ENCODE measurements at places on chromosomes 6 and 20.

- no peak for DNase-seq
These were observed at the start of gene LAMP5 for GRCh38 chr20:9514461-9515213. LAMP5 (plus strand) TSS chr20:9514590; CDS start chr20:9514853, 263 bp downstream.

- DNase-seq: no peak
These were observed 133.2 kb downstream of the NFATC2 start for GRCh38 chr20:51409192-51409880.

- no peak for DNase-seq
These were observed 48.5 kb downstream of the CFAP61 start for GRCh38 chr20:20100881-20101280.

DNA sequence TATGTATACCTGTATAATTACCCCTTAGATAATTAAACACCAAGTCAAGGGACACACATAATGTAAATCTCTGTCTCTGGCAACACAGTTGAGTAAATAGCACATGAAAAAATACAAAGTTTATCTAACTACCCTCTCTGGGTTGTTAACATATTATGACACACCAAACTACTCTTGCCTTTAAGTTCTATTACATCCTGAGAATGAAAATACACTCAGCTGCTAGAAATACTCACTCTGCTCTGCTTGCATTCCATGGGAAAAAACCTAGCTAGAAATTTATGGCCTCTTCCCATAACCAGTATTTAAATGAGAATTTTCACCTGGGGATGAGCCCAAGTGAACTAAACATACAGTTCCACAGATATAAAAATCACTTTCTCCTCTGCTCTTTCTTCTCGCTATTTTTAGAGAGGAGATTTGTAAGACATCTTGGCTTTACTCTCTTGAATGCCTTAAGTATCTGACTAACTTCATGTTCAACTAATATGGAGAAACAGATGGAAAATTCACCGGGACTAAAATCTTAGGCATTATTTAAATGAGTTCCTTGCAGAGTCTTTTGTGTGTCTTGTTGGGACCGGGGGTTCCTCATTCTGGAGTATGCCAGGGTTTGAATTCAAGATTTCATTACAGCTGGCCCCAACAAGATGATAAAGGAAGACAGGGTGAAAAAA, 140.9 kb downstream of the GJA10 start:
- DNase-seq: no peak

DNA sequence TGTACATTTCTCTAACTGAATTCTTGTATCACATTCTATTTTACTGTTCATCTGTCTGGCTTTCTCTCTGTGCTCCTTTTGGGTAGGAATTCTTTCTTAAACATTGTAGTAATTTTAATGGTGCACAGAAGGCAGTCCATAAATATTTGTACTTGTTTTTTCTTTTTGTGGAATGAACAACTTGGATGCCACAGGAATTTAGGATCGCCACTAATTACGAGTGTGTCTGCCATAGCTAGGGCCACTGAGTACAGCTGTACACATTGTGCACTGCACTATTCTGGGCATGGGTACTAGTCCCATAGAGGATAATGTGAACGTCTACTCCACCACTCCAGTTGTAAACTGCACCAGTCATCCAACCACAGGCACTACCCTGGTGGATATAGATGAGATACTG, 39.3 kb upstream of the TMEM200A start:
- DNase-seq: no peak

DNA sequence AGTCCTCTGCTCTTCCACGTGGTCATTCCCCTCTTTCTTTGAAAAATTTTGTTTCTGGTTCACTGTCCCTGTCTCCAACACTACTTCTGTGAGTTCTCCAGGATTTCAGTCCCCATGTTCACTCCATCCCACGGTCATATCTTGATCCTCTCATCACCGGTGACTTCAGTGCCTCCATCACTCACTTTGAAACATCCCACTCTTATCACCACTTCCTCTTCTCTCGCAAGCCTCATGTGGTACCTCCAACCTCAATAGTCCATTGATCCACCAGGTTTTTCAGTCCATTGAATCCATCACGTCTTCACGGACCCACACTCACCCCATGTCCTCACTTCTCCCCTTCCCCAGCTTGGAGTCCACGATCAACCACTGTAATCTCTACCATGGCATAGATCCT, 64.8 kb downstream of the CARMIL1 start:
- DNase-seq: no peak

DNA sequence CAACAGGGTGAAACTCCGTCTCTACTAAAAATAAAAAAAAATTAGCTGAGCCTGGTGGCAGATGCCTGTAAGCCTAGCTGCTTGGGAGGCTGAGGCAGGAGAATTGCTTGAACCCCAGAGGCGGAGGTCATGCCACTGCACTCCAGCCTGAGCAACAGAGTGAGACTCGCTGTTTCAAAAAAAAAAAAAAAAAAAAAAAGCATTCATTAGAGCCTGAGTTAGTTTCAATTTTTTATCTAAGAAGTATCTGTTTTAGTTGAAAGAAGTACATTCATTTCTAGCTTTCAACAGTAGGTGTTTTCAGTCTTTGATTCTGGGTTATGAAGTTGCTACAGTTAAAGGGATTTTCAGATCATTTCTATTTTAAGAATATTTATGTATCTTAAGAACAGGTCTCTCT, 42.2 kb downstream of the ZNF292 start:
- peak; percentile 33 for DNase-seq

DNA sequence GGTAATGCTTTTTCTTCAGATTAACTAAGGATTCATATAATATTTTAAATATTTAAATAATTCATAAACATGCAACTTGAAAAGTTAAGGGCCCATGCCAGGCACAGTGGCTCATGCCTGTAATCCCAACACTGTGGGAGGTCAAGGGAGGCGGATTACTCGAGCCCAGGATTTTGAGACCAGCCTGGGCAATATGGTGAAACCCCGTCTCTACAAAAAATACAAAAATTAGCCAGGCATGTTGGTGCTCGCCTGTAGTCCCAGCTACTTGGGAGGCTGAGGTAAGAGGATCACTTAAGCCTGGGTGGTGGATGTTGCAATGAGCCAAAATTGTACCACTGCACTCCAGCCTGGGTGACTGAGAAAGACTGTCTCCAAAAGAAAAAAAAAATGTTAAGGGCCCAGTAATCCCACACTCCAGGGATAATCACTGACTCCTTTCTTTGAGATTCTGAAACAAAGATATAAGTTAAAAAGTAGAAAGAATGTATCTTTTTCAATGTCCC, 7.9 kb upstream of the RIN2 start:
- no peak for DNase-seq

DNA sequence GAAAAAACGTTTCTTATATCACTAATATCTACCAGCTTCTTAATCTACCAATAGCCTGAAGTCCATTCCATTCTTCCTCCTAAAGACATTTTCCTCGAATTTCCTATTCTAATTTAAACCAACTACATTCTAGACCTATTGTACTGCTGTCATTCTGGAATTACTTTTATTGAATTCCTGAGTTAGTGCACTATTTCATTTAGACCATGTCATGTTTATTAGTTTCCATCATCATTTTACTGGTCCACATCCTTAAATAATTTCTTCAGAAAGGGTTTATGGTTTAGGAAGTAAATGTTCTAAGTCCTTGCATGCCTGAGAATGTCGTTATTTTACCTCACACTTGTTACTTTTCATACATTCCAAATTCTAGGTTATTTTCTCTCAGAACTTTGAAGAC, 13.2 kb downstream of the LCA5 start:
- no peak for DNase-seq

DNA sequence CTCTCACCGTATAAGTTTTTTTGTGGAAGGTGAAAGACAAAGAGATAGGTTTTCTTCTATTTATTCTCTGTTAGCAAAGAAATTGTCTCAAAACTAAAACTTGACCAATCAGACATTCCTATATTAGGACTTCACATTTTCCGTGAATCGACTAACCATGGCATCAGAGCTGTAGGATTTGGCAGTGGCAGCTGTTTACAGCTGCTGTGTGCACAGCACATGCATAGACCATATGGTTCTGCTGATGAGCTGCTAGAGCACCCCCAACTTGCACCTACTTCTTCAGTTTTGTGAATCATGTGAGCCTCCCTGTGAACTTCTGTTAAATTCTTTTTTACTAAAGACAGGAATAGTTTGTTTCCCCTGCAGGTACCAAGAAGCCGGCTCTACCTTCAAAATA, 157.9 kb downstream of the RFX6 start:
- DNase-seq: no peak

DNA sequence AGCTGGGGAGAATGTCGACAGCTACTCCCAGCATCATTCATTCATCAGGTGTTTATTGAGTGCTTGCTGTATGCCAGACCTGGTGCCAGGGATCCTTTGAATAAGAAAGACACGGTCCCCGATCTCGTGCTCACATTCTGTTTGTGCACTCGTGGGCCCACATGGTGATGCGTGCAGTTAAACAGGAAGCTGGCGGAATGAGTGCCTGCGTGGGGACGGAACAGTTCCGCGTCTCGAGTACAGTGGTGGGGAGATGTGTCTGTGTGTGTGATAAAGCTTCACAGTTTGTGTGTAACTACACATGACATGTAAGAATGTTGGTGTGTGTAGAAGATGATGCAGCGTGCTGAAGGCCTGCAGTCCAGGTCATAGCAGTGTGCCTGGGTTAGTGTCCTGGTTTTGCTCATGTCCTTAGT, 6.5 kb downstream of the RBM38 start:
- DNase-seq: peak; percentile 59

DNA sequence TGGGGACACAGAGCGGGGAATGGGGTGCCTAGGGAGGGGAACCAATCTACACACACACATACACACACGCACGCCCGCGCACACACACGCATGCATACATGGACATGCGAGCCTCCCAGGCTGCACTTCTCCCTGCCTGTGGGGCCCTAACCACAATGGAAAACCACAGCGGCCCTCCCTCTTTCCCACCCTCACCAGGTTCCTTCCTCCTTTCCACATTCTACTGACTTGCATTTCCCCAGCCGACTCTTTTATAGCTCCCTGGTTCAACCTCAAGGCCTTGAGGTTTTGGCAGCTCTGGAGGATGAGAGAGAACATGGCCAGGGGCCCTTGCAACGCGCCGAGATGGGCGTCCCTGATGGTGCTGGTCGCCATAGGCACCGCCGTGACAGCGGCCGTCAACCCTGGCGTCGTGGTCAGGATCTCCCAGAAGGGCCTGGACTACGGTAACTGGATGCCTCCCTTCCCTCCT, at the start of gene BPI:
BPI (plus strand) TSS at position 249 of the 472 bp plus-strand sequence; CDS start at position 317, 68 bp downstream.
- DNase-seq: no peak

GRCh38 chr6:143965503-143966171, 42.4 kb downstream of the PLAGL1 start:
- DNase-seq: no peak

- peak; percentile 78 for DNase-seq
These were observed 27.6 kb upstream of the SRF start for GRCh38 chr6:43143235-43144128.

DNA sequence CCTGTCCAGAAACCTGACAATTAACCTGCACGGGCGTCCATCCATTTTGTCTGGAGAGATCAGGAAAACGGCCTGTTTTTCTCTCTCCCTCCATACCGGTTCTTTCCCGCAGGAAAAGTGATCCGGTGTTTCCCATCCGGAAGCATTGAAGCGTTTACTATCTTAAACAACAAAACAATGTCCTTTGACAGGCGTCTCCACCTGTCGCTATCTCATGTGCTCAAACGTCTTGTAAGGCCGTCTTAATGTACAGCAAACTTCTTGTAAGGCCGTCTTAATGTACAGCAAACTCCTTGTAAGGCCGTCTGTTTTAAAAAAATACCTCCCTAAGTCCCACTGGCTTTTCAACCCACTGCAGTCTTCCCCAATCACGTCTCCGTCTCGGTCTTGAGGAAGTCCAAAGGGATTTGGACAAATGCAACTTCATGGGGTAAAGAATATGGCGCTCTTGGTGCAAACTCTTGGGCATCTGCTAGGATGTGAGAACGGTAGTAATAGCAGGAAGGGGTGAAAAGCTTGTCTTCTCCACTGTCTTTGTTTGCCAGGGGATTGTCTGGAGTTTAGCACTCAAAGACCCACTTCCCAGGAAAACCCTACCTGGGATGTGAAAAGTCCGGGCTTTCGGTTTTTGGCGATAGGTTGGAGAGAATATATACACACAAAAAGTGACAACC, 29.9 kb upstream of the TRIM27 start:
- DNase-seq: no peak

GRCh38 chr6:52547647-52548352, 29.1 kb downstream of the TRAM2 start:
- no peak for DNase-seq

GRCh38 chr6:80527552-80528052, 421.1 kb downstream of the BCKDHB start:
- DNase-seq: no peak

DNA sequence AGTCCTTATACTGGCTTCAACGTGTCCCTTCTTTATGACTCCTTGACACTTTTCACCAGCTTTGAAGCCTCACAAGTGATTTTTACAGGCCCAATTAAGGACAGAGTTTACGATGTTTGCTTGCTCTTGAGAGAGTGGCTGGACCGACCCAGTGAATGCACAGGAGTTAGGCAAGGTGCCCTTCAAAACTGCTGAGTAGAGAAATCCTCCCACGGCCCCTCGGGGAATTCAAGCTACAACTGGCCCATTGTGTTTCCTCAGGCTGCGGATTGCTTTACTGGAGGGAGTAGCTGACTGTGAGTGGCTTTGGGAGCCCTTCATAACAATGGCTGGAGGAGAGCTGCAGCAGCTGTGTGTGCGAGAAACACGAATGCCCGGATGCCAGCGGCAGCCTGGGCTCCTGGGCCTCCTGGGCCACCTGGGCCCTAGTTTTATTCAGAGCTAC, 50.0 kb downstream of the SGK1 start:
- DNase-seq: no peak

- no peak for DNase-seq
These were observed 63.7 kb upstream of the CBLN4 start for GRCh38 chr20:56069016-56069415.

- DNase-seq: no peak
These were observed 10.7 kb downstream of the TRAM2 start for GRCh38 chr6:52566201-52566600.

GRCh38 chr6:36599791-36600209, 5.6 kb downstream of the SRSF3 start:
- DNase-seq: peak; percentile 65

- no peak for DNase-seq
These were observed 83.7 kb upstream of the PTCHD4 start for GRCh38 chr6:48194596-48195295.

DNA sequence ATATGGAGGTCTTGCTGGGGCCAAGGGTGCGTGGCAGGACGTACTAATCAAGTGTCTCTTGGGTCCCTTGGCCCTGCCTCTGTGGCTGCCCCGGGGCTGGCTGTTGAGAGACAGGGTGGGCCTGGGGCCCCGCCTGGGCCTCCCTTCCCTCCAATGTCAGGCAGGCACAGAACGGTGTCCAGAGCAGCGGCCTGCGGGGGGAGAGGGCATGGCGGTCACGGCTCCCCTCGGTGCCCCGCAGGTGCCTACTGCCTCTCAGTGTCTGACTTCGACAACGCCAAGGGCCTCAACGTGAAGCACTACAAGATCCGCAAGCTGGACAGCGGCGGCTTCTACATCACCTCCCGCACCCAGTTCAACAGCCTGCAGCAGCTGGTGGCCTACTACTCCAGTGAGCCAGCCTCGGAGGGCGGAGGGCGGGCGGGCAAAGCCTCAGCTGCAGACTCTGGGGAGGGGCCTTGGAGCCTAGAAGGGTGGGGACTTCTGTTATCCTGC, 50.0 kb downstream of the SRC start:
- DNase-seq: no peak

All from activated naive CD4-positive, alpha-beta T cell treated with anti-CD3 and anti-CD28 coated beads, Interleukin-2, amount 50 U/mL, for 16 hours (primary cell).